ENCODE measurements at places on chromosomes 7 and 10.

- DNase-seq = no peak
Measured at GRCh38 chr7:99674995-99675742, 4.6 kb downstream of the CYP3A5 start.

DNA sequence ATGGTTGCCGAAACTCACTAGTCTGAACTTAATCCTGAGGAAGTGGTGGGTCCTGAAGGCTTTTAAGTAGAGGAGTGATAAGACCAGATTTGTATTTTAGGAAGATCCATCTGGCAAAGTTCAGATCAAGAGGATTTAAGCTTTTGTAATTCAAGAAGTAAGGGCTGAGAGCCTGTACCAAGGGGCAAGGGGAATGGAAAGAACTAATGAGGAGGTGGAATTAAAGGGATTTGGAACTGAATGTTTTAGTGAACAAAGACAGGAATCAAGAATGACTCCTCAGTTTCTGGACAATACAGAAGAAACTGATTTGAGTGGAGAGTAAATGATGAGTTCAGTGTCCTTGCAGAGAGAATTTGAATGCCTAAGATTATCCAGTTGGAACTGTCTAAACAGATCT, 249.0 kb downstream of the C7orf25 start:
- DNase-seq = no peak

GRCh38 chr7:51426163-51426562, 109.6 kb upstream of the COBL start:
- DNase-seq = no peak

GRCh38 chr10:86698207-86698940, 30.1 kb downstream of the LDB3 start:
- DNase-seq = no peak

- peak; percentile 49 for DNase-seq
Measured at GRCh38 chr7:27784399-27785053, 44.6 kb downstream of the TAX1BP1 start.

- DNase-seq = no peak
Measured at GRCh38 chr10:42304341-42304740, 334.0 kb downstream of the ZNF33B start.

- DNase-seq = peak; percentile 26
Measured at GRCh38 chr7:41579961-41580935, 122.6 kb downstream of the INHBA start.

DNA sequence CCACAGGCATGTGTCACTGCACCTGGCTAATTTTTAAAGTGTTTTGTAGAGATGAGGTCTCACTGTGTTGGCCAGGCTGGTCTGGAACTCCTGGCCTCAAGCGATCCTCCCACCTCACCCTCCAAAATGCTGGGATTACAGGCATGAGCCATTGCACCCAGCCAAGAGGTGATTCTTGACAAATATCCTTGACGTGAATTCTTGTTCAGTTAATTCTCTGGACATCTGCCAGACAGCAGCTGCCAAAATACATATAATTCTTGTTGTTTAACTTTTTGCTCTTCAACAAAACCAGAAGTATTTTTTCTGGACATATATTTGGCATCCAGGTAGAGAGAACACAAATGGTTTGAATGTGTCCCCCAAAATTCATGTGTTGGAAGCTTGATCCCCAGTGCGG, 3.2 kb downstream of the ACADSB start:
- no peak for DNase-seq

GRCh38 chr7:110944448-110944847, 146.5 kb upstream of the LRRN3 start:
- no peak for DNase-seq

- DNase-seq = no peak
Measured at GRCh38 chr10:71349406-71349805, 30.3 kb downstream of the SLC29A3 start.

DNA sequence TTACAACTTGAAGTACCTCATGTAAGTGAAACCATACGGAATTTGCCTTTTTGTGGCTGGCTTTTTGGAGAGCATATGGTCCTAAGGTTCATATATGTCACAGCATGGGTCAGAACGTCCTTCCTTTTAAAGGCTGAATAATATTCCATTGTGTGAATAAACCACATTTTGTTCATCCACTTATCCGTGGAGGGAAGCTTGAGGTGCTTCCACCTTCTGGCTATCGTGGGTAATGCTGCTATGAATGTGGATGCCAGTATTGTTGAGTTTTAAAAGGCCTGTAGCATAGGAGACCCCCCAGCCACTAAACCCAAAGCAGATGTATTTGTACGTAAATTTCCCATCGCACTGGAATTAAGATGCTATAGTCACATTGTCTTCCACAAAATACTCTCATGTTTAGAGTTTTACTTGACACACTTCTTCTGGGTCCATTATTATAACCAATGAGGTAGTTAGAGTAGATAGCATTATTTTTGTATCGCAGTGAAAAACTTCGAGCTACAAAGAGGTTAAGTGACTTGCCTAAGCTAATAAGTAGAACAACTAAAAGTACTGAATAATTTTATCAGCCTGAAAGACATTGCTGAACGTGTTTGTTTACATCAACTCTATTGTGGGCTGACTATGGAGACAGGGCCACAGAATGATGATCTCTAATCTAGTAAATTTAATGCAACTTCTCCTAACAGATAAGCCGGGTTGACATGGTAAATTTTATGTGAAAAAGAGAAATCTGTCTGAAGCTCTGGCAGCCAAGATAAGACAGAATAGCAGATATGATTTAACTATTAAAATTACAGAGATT, 183.0 kb upstream of the CTBP2 start:
- no peak for DNase-seq

GRCh38 chr10:70678250-70678635, 5.9 kb downstream of the ADAMTS14 start:
- DNase-seq = no peak

DNA sequence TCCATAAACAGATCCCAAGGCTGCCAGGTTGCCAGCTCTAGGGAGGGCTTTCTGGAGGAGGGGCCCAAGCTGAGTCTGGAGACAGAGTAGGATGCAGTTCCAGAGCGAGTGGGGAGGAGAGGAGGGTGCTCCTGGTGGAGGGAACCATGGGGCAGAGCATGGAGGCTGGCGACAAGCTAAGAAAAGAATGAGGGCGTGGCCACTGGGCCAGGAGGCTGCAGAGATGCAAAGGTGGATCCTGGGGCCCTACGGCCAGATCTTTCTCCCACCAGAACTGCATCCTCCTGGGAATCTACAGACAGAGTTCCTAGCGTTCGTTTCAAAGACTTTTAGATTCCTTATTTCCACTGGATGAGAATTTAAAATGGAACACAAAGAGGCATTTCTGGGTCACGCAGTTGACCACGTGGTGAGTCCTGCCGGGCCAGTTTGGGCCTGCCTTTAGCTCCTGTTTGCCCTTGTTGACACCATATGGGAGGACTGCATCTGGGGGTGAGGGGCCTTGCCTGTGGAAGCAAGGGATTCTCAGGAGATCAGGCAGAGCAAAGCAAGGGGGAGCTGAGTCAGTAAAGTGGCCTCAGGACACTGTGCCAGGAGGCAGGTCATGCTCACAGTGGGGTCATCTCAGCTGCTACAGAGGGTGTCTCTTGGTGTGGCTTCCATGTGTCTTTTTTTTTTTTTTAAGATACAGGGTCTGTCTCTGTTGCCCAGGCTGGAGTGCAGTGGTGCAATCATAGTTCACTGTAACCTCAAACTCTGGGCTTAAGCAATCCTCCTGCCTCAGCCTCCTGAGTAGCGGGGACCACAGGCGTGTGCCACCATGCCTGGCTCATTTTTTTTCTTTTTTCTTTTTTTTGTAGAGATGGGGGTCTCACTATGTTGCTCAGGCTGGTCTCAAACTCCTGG, 137.8 kb downstream of the SH3PXD2A start:
- DNase-seq = no peak

DNA sequence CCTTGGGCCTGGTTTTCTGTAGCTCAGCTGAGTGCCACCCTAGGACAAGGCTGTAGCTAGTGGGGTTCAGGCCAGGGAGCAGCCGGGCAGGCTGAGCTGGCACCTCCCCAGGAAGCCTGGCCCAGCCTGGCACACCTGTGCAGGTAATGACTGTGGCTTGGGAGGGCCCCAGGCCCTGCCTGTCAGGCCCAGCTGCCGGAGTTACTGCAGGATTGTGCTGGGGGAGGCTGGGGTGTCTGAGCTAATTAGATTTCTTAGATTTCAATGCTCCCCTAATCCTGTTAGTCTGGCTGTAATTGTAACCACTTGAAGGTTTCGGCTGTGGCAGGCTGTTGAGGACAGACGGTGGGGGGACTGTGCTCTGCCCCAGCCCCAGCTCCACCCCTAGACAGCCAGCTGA, 6.0 kb downstream of the ZMIZ1 start:
- no peak for DNase-seq

GRCh38 chr7:107564553-107565298, 955 bp downstream of the DUS4L start:
- peak; percentile 68 for DNase-seq

DNA sequence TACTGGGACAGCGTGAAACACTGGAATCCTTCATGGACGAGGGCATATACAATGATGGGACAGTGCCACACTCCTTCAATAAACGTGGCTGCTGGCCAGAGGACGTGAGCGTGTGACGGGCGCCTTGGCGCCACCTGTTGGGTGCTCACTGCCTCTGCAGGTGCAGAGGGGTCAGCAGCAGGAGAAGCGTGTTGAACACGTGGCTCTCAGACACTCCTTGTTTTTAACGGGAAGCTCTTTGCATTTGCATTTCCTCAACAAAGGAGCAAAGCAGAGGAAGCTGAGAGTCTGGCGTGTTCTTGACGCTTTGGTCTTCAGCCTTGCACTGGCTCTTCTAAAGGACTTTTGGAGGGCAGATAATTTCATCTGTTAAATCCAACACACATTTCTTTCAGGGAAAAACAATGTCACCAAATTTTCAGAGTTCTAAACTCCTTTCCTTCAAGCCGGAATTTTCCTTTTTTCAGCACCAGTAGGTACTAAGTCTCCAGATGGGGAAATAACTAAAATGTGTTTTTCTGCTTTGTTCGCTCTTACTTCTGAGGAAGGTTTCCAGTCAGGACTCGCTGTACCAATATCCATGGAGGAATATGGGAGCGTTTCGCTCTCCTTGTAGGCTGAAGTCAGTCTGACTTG, 2.9 kb upstream of the GET4 start:
- peak; percentile 49 for DNase-seq

DNA sequence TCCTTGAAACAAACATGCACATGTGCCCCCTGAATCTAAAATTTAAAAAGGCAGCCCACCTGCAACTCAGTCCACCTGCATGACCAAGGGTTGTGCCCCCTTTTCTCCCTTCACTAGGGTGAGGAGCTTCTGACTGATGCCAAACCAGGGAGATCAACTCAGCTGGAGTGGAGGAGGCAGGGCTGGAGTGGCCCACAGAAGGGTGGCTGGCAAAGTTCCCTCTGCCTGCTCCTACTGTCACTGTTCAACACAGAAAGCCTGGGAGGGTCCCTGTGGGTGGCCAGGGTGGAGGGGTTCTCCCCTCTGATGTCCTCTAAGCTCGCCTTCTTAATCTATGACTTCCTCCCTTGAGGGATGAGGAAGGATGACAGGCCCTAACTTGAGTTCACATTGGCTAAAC, 55.7 kb upstream of the ANTXRL start:
- no peak for DNase-seq

- DNase-seq = no peak
Measured at GRCh38 chr10:66586073-66586472, 339.8 kb upstream of the LRRTM3 start.

DNA sequence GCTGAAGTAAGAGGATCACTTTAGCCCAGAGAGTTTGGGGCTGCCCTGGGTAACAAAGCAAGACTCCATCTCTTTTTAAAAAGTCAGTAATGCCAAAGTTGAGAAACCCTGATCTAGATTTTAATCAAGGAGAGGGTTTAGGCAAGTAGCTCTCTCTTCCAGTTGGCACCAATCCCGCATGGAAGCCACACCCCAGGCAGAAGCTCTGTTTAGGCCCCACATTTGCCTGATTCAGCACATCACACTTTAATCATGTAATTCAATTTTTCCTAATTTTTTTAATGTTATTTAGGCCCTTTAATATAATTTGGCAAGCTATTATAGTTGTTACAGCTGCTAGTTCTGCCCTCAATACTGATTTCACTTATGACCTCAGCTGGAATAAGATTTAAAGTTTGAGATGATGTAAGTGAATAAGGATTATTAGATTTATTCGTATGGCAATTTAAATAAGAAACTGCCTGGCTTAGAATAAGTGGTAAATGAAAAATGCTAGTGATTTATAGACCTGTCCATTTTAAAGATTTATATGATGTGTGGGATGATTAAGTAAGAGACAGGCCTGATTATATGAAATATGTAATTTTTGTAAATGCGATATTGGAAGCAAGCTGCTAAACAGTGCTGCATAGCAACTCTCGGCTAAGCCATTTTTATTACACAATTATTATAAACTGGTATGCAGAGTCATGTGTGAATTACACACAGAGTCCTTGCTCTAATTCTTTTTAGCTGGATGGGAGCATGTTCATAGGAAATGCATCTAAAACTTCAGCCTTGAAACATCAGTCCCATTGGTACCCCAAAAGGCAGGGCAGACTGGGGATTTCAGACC, 80.2 kb upstream of the NFE2L3 start:
- no peak for DNase-seq

- no peak for DNase-seq
Measured at GRCh38 chr7:69768986-69769595, 170.8 kb downstream of the AUTS2 start.

- DNase-seq = no peak
Measured at GRCh38 chr7:73706126-73707044, 13.1 kb downstream of the STX1A start.

DNA sequence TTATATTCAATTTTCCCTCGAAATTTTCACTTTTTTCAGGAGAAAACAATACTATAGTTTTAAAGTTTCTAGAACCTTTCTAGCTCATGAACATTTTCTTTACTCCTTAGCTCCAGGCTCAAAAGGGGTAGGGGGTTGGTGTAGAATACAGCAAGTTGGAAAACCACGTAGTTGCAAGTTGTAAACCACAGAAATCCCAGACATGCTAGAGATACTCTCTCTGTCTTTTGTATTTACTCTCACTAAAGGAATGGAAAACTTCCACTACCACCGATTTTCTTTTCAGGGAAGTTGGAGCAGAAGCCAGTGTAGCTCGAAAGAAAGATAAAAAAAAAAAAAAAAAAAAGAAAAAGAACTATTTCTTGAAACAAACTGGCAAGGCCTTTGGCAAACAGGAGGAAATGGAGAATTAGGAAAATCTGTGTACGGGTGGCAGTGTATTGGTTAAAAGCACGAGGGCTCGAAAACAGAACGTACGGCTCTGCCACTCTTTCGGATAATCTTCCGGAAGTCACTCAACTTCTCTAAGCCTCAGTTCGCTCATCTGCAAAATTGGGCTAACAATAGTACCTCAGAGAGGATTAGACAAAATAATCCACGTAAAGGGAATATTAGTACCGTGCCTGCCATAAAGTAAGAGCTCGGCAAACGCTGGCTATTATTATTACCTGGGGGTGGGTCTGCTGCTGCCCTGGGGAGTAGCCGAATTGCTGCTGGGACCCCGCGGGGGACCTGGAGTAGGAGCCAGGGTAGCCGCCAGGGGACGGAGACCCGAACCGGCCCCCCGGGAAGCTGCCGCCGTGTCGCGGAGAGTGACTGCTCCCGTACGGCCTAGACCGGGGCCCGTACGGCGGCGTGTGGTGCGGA, 628 bp downstream of the MPLKIP start:
- no peak for DNase-seq

DNA sequence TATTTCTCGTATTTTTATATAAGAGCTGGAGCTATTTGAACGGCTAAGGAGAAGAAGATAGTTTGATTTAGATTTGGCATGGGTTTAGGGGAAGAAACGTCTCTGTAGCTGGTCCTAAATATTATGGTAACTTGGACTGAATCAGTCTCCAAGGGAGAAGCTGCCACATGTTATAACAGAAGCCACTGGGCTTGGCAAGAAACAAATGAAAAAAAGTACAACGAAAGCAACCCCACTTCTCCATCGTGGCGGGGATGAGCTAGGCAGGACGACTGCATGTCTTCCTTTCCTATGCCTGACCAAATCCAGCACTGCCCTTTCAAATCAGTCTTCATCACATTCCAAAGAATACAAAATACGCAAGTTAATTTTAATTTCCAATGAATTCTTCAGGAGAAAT, 196.7 kb upstream of the KLF14 start:
- no peak for DNase-seq

Data from amniotic stem cell (primary cell).